ENCODE measurements at places on chromosomes 3 and 15. TPM values are rescaled to one million over a fixed set of nuclear protein-coding genes. Genes with fewer than 3 reads are reported as not detected.

HPS3 gene
- 19.9 TPM for total RNA-seq

DNA sequence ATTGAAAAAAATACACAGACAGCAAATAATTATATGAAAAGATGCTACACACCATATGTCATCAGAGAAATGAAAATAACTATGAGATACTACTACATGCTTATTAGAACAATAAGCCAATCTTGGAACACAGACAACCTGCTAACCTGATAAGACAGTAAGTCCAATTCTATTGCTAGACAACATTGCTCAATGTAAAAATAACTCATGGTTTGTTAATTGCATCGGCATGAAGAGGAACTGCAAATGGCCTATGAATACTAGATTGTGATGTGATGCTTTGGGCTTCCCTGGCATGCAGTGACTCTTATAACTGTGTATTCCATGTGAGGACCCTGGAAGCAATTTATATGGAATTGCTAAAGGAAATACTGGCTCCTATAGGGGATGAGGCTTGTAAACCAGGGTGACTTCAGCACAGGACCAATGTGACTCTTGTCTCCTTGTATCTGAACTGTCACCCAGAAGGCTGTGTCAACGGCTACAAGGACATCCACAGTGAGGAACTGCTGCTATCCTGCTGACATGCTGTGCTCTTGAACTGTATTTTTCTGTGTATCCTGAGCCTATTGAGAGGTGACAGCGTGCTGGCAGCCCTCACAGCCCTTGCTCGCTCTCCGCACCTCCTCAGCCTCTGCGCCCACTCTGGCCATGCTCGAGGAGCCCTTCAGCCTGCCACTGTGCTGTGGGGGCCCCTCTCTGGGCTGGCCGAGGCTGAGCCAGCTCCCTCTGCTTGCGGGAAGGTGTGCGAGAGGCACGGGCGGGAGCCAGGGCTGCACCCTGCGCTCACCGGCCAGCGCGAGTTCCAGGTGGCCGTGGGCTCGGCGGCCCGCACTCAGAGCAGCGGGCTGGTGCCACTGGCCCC, 385.7 kb downstream of the CNTN4 start:
- H3K4me3 ChIP-seq: no peak overlapping the region
- DNase-seq: no peak
- H3K27me3 ChIP-seq: no peaks in the 10 kb centered on the region
- no peaks in the 10 kb centered on the region for H3K36me3 ChIP-seq

DNA sequence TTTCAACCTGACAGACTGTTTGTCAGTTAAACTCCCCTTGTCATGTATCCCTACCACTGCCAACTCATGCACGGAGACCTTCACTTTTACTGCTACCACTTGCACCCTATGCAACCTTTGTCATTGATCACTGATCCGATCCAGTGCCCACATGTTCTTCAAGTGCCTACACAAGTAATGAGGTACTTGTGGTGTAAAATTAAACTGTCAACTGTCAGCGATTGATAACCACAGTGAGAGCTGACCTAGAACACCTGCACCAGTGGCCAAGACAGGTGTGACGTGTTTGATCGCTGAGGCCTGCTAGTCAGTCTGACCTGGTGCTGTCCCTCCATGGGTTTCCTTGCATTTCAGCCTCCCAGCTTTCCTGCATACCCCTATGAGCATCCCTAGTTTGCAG, 55.6 kb downstream of the MECOM start:
- H3K36me3 ChIP-seq: no peaks in the 10 kb centered on the region
- H3K27ac ChIP-seq: no peak overlapping the region
- no peaks in the 10 kb centered on the region for H3K27me3 ChIP-seq
- peaks cover 3% of the 10 kb centered on the region for H3K4me1 ChIP-seq
- no peak overlapping the region for H3K4me3 ChIP-seq

DNA sequence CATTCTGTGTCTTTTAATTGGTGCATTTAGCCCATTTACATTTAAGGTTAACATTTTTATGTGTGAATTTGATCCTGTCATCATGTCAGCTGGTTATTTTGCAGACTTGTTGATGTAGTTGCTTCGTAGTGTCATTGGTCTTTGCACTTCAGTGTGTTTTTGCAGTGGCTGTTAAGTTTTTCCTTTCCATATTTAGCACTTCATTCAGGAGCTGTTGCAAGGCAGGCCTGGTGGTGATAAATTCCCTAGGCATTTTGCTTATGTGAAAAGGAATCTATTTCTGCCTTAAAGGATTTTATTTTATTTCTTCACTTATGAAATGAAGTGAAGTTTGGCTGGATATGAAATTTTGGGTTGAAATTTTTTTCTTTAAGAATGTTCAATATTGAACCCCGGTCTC, 70.2 kb upstream of the CD96 start:
- no peak overlapping the region for H3K27ac ChIP-seq
- no peaks in the 10 kb centered on the region for H3K4me1 ChIP-seq
- no peak overlapping the region for H3K4me3 ChIP-seq
- no peak for DNase-seq
- no peaks in the 10 kb centered on the region for H3K27me3 ChIP-seq

DNA sequence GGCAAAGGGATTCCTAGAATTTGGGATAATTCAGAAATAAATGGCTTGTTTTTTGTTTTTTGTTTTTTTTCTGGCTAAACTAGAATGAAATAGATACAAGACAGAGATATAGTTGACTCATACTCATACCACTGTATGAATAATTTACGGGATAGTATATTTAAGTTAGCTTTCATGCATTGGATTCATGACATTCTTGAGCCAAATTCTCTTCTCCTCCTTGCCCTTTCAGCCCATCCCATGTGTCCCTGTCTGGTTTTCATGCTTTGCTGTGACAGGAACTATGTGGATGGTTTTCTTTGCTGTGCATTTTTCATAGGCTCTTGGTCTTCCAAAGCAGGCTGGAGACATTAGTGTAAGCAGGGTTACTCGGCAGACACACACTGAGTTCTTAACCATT, 66.6 kb upstream of the UMPS start:
- no peak for DNase-seq
- peaks cover 4% of the 10 kb centered on the region for H3K36me3 ChIP-seq
- no peak overlapping the region for H3K27ac ChIP-seq
- no peaks in the 10 kb centered on the region for H3K27me3 ChIP-seq
- H3K4me3 ChIP-seq: no peak overlapping the region

DNA sequence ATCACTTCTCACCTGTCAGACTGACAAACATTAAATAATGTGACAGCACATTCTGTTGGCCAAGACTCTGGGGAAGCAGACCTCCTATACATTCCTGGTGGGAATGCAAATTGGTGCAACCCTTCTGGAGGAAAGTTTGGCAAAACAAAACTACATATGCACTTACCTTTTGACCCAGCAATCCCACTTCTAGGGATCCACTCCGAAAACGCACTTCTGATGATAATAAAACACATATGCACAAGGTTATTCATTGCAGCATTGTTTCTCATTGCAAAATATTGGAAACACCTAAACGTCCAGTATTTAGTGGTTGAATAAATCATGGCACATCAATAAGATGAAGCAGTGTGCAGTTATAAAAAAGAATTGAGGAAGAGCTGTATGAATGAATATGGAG, 145.5 kb upstream of the ABHD17C start:
- H3K4me1 ChIP-seq: peaks cover 16% of the 10 kb centered on the region
- no peaks in the 10 kb centered on the region for H3K36me3 ChIP-seq
- no peak for DNase-seq

PLXND1 gene
- total RNA-seq: 284 TPM

DNA sequence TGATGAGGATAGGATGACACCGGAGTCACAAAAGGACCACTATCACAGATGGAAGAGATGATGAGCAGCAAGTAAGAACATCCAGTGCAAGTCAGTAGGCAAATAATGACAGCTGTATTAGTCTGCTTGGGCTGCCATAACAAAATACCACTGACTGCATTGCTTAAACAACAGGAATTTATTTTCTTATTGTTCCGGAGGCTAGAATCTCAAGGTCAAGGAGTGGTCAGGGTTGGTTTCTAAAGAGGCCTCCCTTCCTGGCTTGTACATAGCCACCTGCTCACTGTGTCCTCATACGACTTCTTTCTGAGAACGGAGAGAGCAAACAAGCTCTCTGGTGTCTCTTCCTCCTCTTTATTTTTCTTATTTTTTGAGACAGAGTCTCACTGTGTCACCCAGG, 380.7 kb downstream of the PLOD2 start:
- H3K4me1 ChIP-seq: no peaks in the 10 kb centered on the region
- no peaks in the 10 kb centered on the region for H3K27me3 ChIP-seq
- no peak for DNase-seq

GRCh38 chr3:65412588-65412987, 626.1 kb downstream of the MAGI1 start:
- H3K4me1 ChIP-seq: no peaks in the 10 kb centered on the region
- no peaks in the 10 kb centered on the region for H3K27me3 ChIP-seq
- H3K4me3 ChIP-seq: no peak overlapping the region
- no peaks in the 10 kb centered on the region for H3K36me3 ChIP-seq
- no peak for DNase-seq

- DNase-seq: no peak
- peaks cover 22% of the 10 kb centered on the region for H3K4me1 ChIP-seq
- peaks cover 31% of the 10 kb centered on the region for H3K36me3 ChIP-seq
- no peak overlapping the region for H3K27ac ChIP-seq
- H3K4me3 ChIP-seq: no peak overlapping the region
Observed at GRCh38 chr3:10121064-10121463, 5.6 kb downstream of the BRK1 start.

CIDEC gene
- total RNA-seq: not detected

RLBP1 gene
- not detected for total RNA-seq

GRCh38 chr3:53264718-53265117, 8.9 kb upstream of the TKT start:
- H3K4me1 ChIP-seq: peaks cover 8% of the 10 kb centered on the region
- H3K4me3 ChIP-seq: no peak overlapping the region
- no peak for DNase-seq
- H3K27ac ChIP-seq: no peak overlapping the region

DNA sequence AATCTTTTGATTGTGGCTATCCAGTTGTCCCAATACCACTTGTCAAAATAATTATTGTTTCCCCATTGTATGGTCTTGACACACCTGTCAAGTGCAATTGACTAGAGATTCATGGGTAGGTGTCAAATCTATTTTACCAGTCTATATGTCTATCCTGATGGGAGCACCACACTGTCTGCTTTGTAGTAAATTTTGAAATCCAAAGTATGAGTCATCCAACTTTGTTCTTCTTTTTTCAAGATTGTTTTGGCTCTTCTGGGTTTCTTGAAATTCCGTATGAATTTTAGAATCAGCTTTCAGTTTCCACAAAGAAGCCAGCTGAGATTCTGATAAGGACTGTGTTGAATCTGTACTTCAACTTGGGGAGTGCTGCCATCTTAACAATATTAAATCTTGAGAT, 71.9 kb downstream of the CSNK1G1 start:
- no peaks in the 10 kb centered on the region for H3K27me3 ChIP-seq
- no peaks in the 10 kb centered on the region for H3K36me3 ChIP-seq
- DNase-seq: no peak
- H3K4me1 ChIP-seq: no peaks in the 10 kb centered on the region
- H3K4me3 ChIP-seq: no peak overlapping the region
- H3K27ac ChIP-seq: no peak overlapping the region

CAND2 gene
- 7.8 TPM for total RNA-seq

- no peaks in the 10 kb centered on the region for H3K4me1 ChIP-seq
- no peaks in the 10 kb centered on the region for H3K36me3 ChIP-seq
- no peak for DNase-seq
- H3K27ac ChIP-seq: no peak overlapping the region
- H3K4me3 ChIP-seq: no peak overlapping the region
Observed at GRCh38 chr3:106371221-106371970, 502.6 kb upstream of the CBLB start.

DNA sequence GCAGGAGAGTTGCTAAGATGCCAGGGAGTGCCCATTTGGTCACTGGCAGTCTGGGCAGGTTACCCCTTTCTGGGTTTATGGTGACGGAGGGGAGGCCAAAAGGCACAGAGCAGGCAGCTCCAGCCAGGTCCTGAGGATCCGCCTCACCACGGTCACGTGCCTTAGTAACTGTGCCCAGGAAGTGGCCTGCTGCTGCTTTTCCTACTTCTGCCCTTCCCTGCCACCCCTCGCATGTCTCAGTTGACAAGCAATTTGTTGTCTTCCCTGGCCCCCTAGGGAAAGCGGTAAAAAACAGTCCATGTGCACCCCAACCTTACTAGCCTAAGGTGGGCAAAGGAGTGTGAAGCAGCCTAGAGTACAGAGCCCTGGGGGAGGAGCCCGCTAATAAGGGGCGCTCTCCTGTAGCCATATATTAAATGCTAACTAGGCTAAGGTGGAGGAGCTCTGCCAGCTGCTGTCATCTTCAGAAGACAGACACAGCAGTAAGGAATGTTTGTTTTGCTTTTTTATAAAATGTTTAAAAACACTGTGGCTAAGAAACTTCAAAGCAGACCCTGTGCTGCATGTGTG, 9.1 kb upstream of the LIPH start:
- no peak overlapping the region for H3K4me3 ChIP-seq
- peaks cover 11% of the 10 kb centered on the region for H3K4me1 ChIP-seq
- peak; percentile 86 for DNase-seq

GRCh38 chr15:68994149-68994548, 20.3 kb upstream of the NOX5 start:
- H3K27me3 ChIP-seq: no peaks in the 10 kb centered on the region
- no peaks in the 10 kb centered on the region for H3K36me3 ChIP-seq
- no peak overlapping the region for H3K4me3 ChIP-seq
- no peaks in the 10 kb centered on the region for H3K4me1 ChIP-seq
- H3K27ac ChIP-seq: no peak overlapping the region

Data from upper lobe of right lung (tissue), 1 donor.